Hematopoietic multipotent progenitor cell (in vitro differentiated cells): ENCODE measurements at places on chromosomes 5 and 9. TPM values are rescaled to one million over a fixed set of nuclear protein-coding genes. Genes with fewer than 3 reads are reported as not detected.

- DNase-seq = no peak
Measured at GRCh38 chr9:87022178-87022577, 74.9 kb upstream of the GAS1 start.

DNA sequence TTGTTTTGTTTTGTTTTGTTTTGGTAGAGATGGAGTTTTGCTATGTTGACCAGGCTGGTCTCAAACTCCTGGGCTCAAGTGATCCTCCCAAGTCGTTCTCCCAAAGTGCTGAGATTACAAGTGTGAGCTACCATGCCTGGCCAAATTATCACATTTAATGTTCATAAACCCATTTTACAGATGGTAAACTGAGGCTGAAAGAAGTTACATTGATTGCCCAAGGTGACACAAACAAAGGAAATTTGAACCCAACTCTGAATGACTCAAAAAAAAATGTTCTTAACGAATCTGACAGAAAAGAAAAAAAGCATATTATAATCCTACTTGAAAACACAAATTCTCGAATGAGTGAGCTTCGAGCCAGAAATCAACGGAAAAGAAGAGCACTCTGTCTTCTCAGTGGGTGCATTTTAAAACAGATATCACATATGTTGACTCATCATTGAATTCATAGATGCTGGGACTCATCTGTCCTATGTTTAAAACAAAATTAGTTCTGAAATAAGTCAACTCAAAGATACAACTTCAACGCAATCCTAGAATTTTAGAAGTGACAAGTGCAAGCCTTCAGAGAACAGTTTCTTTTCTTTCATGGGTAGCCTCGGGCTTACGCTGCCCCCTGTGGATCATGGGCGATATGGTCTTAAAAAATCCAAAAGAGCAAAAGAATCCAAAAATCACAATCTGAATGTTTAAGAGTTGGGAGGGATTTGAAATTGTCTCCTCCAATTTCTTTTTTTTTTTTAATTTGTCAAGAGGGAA lies 28.4 kb downstream of the TIMD4 start:
- peak; percentile 24 for DNase-seq

Gene C9orf40
- 1.1 TPM for total RNA-seq

GRCh38 chr5:66793049-66793448 lies 196.9 kb downstream of the MAST4 start:
- DNase-seq = no peak

GRCh38 chr5:68318955-68319705 lies 103.6 kb downstream of the PIK3R1 start:
- DNase-seq = no peak

DNA sequence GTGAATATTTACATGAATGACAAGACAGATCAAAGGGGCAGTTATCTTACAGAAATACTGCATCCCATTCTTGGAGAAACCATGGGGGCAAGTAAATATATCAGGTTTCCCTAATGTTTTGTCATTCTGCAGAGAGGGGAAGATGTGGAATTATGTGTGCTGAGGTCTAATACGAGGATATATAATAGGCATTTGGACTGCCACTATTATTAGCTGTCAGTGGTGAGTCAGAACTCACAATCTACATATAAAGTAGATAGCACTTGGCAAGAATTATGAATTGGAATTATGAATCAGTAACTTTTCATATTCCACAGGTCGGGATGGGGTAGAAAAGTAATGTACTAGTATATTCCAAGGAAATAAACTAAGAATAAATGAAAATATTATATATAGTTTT lies 121.7 kb downstream of the GIN1 start:
- no peak for DNase-seq

DNA sequence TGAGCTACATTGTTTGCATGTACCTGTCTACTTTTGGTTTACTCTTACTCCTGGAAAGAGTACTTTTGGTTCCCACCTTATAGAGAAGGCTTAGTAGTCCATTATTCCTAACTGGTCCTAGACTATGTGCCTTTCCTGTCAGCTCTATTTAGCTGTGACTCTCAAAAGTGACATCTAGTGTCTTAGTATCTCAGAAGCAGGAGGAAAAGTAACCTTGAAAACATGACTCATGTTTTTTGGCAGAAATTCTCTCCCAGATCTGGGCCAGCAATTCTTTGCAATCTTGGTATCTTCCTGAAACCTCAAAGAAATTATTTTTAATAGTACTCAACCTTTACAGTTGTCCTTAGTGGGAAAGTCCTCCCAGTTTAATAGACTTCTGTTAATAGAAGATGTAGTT lies 691.7 kb upstream of the SEMA6A start:
- no peak for DNase-seq

DNA sequence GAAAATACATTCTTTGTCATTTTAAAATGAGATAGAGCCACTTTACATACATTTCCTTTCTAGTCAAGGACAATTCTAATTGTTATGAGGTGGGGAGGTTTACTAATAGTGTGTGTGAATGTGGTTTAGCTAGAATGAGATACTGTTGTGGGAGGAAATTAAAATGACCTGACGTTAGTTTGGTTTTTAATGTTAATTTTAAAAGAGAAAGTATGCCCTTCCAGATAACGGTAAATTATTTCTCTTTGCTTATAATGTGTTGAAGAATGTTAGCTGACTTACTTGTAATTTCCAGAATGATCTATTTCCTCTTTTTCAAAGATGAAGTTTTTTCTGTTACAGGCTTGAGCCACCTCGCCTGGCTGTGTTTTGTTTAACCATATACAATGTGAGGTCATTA lies 1.7 kb upstream of the TAF7 start:
- DNase-seq = no peak

GRCh38 chr9:27535701-27536118 lies 6.1 kb upstream of the MOB3B start:
- no peak for DNase-seq

GRCh38 chr5:136048966-136049365 lies 20.2 kb downstream of the TGFBI start:
- no peak for DNase-seq

DNA sequence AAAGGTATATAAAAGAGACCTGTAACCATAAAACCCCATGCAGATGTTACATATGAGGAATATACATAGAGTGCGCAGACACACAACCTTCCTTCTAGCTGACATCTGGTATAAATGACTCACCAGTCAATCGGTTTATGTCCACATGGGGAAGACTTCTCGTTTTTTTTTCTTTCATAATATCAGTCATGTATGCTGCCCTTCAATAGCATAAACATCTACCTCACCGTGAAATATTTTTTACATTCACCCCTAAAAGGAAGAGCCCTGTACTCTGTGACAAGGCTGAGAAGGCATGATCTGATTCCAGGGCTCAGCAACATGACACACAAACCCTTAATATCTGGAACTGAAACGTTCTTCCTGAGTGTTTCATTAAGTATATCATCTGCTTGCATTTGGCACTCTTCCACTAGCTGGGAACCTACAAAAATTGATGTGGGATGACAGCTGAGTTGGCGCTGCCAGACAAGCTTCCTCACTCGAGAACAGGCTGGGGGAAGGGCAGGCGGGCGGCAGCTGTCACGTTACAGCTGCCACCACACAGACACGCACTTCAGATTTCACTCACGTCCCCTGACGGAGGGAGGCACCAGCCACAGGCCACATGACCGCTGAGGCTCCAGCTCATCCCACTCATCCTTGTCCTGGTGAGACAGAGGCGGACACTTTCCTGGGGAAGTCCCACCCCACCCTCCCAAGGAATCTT lies 74.2 kb downstream of the SHB start:
- DNase-seq = no peak

Gene PHYHD1
- total RNA-seq = 3.2 TPM

Gene LCN1
- total RNA-seq = not detected

- no peak for DNase-seq
Measured at GRCh38 chr5:159393854-159394274, 63.6 kb upstream of the IL12B start.

DNA sequence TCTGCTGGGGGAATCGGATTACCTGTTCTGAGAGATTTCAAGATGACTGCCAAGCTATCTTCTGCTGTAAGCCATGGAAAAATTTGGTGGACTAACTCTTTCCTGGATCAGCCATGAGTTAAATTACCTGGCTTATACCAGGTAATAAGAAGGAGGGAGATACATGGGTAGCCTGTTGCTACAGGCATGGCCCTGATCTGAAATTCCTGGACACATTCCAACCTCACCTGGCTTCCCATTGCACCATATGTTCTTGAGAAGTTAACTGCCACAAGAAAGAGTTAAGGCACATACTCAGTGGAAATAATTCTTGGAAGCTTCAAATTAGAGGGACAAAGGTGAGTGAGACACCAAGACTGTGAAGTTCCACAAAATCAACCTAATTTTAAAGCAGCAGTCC lies 371.3 kb downstream of the ACTL7B start:
- no peak for DNase-seq

DNA sequence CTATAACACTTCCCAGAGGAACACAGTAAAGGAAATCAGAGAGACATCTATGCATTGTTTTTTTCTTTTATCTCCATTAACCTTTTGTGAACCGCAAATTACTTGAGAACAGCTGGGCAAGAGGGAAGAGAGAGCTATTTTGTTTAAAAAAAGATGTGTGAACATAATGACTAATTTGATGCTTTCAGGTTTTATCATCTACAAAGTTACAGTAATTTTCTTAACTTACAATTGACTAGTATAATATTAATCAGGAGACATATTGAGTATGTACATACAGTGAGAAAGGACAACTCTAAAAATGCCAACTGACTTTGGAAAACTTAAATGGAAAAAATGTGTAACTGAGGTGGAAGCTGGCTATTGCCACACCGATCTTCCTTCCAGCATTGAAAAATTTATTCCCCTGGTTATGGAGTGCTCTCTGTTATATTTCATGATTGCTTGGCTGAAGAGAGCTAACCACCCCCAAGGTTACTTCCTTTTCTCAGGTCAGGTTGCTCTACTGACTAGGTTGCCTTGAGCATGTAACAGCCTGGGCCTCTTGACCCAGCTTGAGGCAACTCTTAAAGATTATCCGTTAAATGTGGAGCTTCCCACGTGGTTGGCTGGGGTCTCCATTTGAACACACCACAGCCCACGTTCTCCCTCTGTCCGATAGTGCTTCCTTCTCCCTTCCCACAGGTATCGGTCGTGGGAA lies 62.6 kb upstream of the C6 start:
- no peak for DNase-seq

Gene HTR4
- total RNA-seq = under 0.01 TPM

DNA sequence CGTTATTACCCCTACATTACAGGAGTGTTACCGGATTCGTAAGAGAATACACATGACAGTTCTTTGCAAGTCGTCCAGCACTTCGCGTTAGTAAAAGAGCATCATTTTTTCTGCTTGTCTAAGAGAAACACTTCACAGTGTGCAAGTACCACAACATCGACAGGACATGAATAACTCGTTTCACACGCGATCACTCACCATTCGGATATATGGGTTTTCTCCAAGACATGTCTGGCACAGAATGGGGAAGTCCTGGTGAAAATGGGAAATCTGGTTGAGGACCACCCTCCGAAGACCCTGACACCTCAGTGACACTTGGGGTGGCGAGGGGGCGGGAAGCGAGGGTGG lies 642 bp downstream of the RBM22 start:
- DNase-seq = no peak
